Fibroblast of gingiva (primary cell): ENCODE measurements at places on chromosomes 16 and 17.
A peak's percentile ranks its signal among the peaks of the same experiment; 100 is the strongest.

- DNase-seq, result no peak
Observed at GRCh38 chr16:4208341-4208751, 33.5 kb downstream of the SRL start.

DNA sequence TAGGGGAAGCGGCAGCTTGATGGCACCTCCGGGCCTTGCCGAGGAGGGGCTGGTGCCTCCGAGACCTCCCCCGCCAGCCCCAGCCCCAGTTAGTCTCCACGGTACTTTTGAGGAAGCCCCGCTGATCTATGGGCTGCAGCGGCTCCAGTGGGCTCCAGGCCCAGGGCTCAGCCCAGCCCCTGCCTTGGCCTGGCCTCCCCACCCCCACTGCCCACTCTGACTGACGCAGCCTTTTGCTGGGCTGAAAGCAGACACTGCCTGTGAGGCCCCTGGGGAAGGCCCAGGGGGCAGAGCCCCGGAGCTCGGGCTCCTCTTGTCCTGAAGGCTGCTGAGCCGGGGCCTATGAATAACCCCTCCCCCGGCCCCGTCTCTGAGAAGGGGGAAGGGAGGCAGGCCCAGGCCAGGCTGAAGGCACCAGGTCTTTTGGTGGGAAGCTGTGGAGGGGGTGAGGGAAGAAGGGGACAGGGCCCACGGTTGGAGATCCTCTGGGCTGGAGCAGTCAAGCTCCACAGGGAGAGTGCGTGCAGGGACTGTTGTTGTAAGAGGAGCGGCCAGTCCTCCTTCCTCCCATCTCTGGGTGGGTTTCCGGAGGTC lies 7.5 kb upstream of the SMTNL2 start:
- no peak for DNase-seq

GRCh38 chr17:28967221-28968135 lies 16.2 kb upstream of the PHF12 start:
- no peak for DNase-seq

DNA sequence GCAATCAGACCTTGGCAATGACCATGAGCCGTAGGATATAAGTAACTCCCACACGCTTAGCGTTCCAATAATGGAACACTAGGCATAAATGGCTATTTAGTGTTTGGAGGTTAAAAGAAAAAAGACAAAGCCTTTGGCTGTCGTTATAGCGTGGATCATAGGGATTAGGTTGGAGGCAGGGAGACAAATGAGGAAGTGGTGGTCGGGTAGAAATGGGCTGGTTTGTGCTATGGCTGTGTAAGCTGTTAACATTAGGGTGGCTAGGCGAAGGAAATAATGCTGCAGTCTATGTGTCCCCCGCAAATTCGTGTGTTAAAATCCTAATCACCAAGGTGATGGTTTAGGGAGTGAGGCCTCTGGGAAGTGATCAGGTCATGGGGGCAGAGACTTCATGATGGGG lies 120.4 kb upstream of the IRX6 start:
- DNase-seq, result no peak

DNA sequence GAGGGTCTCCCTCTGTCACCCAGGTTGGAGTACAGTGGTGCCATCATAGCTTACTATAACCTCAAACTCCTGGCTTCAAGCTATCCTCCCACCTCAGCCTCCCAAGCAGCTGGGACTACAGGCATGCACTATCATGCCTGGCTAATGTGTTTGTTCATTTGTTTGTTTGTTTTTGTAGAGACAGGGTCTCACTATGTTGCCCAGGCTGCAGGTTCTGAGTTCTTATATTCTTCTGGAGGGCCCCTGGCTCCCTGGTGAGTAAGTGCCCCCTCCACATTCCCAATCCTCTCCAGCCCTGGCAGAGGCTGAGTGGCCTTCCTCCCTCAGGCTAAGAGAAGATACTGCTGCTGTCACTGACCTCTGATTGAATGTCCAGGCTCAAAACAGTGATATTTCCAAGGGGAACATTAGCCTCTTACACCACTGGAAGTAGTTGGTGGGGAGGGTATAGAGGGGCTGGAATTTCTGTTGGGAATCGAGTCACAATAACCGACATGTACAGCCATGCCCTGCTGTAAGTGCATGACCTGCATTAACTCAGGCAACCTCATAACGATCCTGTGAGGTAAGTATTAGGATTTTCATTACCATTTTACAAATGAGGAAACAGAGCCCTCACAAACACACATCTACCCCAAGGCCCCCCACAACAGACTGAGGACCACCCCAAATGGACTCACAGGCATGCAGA lies 2.7 kb upstream of the ETV4 start:
- no peak for DNase-seq

DNA sequence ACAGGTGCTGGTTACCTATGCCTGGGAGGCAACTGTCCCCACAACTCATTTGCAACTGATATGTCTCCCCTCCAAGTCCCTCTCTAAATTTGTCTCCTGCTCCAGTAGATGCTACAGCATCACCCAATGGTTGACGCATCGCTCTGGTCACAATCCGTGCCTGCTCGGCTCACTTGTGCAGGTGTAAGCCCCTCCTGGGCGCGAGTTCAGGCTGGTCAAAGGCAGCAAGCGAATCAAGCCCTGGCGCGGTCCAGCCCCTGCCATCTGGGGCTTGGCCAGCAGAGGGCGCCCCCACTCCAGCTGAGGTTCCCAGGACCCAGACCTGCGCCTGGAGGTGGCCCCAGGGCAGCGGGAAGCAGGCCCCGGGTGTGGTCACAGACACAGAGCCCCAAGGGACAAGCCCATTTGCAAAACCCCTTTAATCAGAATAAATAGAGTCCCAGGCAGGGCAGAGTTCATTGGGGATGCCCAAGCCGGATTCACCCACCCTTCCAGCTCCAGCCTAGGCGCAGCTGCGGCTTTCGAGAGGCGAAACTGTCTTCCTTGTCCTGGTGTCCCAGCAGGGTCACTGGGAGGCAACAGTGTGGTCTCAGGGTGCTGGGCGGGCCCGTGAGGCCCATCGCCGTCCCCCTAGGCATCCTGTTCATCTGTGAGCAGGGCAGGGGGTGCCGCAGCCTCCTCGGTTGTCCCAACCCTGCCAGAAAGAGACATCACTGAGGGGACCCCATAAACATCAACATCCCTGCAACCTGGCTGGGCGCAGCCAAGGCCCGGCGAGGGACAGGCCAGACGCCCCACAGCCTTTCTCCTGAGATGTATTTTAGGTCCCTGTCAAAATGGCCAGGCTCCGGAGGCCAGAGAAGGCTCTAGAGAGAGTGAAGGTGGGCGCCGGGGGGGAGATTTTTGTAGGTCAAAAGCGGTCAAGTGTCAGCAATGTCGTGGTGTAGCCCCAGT lies 15.8 kb downstream of the TMC6 start:
- DNase-seq, result peak; percentile 25

DNA sequence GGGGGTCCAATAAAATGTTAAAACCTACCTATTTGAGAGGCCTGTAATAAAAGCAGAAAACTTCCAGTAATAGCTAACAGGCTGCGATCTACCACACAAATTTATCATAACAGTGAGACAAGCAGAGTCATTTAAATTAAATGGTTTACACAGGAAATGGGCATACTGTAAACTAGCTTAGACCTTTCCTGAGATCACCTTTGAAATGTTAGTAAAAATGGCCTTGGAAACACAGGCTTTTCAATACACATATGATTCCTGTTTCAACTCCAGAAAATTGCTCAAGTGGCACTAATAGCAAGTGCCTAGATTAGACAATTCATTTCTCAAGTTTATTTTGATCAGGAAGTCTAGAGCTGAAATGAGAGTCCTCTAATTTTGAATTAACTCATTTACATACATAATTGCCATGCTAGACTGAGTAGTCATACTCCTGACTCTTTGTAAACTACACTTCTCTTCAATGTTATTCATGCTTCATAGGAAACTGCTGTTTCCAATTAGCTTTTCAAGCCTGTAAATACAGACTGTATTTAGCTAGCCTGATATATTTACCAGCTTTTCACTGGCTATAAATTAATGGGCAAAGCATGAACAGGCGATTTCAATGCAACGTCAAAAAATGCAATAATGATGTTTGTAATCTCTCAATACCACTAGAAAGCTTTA lies 43.3 kb downstream of the PARN start:
- peak; percentile 21 for DNase-seq

- no peak for DNase-seq
Observed at GRCh38 chr16:26475596-26475995, 591.1 kb upstream of the C16orf82 start.

DNA sequence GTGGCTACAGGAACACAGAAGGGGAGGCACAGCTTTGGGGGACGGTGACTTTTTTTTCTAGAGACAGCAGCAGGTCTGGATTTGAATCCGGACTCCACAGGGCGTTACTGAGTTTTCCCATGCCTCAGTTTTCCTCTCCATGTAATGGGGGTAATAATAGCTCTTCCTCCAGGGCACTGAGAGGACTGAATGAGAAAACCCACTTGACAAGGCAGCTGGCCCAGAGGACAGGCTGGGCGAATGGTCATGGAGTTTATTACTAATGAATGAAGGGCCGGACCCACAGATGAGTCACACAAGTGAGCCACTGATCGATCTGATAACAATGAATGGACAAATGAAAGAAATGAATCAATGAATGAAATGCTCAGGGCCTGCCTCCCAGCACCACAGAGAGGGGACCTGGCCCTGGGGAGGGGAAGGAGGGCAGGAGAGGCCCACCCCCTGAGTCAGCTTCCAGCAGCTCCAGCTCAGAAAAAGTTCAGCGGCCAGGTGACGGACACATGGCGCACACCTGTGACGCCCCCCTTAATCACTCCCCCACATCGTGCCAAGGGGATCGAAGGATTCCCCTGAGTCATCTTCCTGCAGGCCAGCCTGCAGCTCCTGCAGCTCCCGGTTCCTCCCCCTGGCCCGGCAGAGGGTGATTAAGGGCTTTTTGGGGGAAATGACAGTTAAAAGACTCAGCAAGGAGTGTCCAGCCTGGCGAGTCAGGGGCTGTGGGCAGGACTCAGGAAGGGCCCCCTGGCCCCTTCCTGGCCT lies 54.3 kb downstream of the SOCS1 start:
- no peak for DNase-seq

DNA sequence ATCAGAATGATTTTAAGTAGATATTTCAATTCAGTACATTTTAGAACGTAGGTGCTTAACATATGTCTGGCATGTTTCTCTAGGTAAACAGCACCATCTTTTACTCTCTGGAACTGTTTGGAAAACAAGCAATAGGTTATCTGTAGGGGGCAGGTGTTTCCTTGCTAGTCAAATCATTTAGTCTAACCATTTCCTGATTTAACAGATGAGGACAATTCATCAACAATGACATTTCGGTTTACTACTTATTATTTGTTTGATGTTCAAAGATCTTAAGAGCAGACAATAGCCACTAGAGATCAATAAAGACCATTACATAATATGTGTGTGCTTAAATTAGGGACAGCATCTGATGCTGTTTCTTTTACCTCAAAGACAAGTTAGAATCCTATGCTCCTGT lies 173.1 kb downstream of the CEP112 start:
- DNase-seq, result no peak

DNA sequence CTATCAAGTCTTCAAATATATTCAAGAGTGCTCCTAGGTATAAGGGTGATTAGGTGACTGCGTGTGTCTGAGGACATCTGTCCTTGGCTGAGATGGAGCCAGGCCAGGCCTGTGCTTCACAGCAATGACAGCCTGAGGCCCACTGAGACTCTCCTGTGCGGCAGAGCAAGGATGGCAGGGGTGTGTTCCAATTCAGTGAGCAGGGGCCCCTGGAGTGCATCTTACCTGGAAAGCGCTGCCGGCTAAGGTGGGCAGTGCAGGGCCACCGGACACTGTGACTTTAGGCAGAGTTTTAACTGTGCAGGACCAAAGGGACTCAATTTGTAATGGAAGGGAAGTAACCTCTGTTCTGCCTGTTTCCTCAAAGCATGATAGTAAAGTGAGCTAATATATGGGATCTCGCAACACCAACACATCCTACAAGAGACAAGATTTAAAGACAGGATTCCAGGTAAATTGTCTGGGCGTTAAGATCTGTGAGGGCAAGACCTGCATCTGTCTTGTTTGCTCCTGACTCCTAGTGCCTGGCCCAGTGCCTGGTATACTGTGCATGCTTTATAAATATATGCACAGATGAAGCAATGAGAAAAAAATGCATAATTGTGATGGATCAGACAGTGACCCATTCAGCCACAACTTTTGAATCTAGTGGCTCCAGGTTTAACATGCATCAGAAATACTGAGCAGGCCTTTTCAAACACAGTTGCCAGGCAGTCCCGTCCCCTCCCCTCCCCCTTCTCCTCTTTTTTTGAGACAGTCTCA lies 86.7 kb downstream of the MRC2 start:
- no peak for DNase-seq

DNA sequence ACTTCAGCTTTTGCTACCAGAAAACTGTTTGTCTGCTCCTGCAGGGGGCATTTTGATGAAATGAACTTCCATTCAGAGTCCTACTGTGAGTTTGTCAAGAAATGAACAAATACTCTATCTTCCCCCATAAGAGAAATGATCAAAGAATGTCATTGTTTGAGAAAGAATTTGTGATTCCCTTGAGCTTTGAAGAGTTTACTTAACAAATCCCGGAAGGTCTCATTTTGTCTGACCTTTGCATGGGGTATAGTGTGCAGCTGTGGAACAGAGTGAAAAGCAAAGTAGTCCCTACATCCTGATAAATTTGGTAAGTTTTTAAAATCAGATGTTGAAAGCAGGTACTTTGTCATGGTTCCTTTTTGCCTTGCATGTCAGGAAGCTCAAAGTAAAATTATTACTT lies 178.0 kb downstream of the ABCC12 start:
- no peak for DNase-seq

DNA sequence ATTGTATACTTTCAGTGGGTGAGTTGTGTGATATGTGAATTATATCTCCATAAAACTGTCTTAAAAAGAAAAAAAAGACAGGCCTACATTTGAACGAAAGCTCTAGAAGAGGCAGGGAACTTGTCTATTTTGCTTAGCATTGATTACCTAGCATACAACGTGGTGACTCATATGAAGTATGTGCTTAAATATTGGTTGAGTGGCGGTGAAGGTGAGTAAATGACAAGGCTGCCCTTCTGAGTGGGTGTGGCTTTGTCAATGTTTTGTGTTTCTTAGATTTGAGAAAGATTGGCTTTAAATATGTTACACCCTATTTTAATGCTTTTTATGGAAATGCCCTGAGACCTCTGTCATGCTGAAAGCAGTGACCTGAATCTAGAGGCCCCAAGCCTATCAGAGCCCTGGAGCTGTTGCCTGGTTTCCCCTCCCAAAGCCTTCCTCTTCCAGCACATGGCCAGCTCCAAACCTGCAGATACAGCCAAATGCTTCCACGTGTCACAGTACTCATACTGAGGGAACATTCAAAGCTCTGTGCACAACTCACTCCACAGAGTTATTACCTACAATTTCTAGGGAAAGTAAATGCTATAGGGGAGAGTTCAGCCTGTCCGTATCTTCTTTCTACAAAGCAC lies 260.0 kb downstream of the PHKB start:
- DNase-seq, result no peak

- no peak for DNase-seq
Observed at GRCh38 chr17:53630115-53630514, 192.6 kb upstream of the KIF2B start.

- no peak for DNase-seq
Observed at GRCh38 chr16:84000989-84001642, 33.1 kb downstream of the NECAB2 start.

GRCh38 chr16:66275775-66276428 lies 90.6 kb upstream of the CDH5 start:
- peak; percentile 59 for DNase-seq

GRCh38 chr16:17481736-17482135 lies 11.0 kb upstream of the XYLT1 start:
- no peak for DNase-seq

GRCh38 chr17:55661963-55662834 lies 60.5 kb downstream of the TMEM100 start:
- no peak for DNase-seq
